Choroid plexus epithelial cell (primary cell): ENCODE measurements at places on chromosomes 5 and 9.

- peak; percentile 35 for DNase-seq
Measured at GRCh38 chr5:139131921-139132432, 66.2 kb downstream of the SIL1 start.

DNA sequence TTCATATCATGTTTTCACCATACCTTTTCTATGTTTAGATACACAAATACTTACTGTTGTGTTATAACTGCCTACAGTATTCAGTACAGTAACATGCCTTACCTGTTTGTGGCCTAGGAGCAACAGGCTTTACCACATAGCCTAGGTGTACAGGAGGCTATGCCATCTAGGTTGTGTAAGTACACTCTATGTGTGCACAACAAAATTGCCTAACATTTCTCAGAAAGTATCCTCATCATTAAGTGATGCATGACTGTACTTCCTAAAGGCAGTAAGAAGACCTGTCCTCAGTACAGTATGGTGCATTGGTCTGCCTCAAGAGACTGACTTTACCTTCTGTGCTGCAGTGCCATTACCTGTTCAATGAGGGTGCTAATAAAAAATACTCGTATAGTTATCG lies 7.9 kb downstream of the TXN start:
- peak; percentile 26 for DNase-seq

DNA sequence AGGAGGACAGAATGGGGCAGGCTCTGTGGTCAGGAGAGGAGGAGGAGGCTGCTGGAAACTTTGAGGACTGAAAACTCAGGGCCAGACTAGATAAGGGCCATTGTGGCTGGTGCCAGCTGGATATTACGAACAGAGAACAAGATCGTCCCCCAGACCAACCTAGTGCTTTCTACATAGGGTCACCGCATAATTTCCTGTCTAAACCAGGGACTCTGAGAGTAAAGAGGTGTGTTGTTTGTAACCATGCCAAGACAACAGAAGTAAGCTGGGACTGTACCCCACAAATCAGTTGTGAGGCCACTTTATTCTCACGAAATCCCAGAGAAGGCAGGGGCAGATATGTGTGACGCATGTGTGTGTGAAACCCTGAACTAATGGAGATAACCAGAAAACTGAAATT lies 20.3 kb upstream of the GFPT2 start:
- DNase-seq: no peak

- DNase-seq: no peak
Measured at GRCh38 chr5:174283211-174284005, 237.9 kb downstream of the NSG2 start.

DNA sequence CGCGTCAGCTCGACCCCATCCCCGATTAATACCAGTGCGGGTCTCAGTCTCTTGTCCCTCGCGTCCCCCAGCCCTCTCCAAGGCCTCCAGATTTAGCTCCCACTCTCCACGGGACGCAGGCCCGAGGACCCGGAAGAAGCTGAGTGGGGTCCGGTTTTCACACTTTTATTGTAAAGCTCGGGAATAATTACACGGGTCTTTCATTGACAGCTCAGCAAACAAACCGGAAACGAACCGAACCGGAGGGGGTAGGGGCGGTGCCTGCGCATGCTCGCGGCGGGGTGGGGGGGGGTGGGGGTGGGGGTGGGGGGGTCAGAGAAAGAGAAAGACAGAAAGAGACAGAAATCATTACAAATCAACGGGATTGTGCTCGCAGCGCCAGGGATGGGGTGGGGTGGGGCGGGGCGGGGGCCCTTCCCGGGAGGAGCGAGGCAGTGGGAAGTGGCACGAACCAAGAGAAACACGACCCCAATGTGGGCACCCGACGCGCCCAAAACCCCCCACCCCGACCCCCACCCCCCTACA lies 27.9 kb downstream of the PCDH1 start:
- peak; percentile 61 for DNase-seq

DNA sequence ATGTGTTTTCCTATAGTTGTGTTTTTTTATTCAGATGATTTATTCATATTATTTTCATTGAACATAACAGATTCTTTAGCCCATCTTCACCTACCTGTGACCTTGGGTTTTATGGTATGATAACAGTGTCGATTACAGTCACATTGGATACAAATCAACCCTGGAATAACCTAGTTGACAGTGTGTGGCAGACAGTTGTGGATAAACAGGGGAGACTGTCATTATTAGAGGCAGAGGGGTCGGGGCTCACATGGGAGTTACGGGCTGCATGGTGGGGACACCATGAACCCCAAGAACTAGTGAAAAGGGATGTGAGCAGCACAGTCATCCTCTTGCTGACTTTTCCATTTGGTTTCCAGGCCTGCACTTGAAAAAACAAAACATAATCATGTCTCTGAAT lies 29.9 kb upstream of the MAP1B start:
- DNase-seq: no peak

GRCh38 chr9:4997631-4998030 lies 12.6 kb downstream of the JAK2 start:
- no peak for DNase-seq

DNA sequence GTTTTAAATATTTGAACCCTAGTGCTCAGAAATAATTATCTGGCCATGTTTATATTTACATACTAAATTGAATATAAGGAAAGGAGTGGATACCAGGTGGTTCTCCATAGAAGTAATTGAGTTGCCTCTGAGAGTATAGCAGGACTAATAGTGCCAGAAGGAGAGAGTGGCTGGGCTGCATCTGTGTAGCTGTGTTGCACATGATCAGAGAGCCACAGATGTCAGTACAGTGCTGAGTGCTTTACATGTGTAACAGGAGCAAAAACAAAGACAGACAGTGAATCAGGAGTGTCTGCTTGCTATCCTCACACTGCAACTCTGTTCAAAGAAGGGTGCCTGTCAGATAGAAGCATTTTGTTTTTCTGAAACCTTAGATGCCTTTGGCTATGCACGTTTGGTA lies 353.9 kb upstream of the PAPPA start:
- peak; percentile 16 for DNase-seq

DNA sequence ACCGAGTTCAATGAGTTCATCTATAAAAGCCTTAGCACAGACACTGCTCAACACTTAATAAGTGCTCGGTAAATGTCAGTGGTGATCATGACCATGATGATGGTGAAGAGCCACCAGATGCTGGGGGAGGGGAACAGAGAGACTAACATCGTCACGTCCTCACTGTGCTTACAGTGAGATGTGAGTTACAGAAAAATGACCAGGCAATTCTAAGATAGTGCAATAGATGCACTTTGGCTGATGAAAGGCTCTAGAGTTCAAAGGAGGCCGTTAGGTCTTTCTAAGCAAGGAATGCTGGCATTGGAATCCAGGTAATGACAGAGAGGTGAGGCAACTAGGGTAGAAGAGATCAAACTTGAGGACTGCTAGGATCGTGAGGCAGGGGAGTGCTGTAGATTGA lies 36.7 kb downstream of the ARL15 start:
- no peak for DNase-seq

DNA sequence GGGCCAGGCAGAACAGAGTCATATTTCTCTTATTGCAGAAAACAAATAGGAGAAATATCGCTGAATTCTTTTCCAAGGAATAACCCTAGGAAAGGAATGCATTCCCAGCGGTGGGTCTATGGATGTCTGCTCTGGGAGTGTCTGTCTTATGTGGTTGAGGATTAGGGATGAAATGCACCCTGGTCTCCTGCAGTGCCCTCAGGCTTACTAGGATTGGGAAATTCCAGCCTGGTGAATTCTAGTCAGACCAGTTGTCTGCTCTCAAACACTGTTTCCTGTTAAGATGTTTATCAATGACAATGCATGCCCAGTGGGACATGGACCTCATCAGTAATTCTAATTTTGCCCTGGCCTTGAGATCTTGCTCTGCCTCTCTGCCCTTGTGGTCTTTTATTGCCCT lies 136.1 kb upstream of the ELAVL2 start:
- DNase-seq: no peak

DNA sequence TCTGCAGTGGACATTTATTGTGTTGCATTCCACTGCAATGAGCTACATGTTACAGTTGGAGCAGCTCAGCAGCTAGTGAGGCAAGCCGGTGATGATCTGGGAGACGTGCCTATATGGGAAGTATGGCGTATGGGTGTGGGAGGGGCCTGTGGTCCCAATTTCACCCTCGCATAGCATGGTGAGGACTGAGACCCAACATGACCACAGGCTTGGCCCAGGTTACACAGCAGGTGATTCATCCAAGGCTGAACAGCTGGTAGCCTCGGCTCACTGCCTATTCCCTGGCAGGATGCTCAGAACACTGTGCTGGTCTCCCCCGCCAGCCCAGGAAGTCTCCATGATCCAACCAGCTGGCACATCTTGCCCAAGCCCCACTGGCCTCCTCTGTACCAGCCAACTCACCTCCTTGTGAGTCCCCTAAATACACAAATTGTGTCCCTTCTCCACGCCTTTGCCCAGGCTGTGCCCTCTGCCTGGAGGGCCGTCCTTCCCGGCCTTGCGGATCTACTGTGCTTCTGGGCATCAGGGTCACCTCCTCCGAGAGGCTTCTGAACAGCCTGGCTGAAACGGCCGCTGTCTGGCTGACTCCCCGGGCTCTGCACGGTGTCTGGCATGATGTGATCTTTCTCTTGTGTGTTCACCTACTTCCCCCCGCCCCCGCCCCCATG lies 81.4 kb downstream of the NSUN2 start:
- DNase-seq: no peak

DNA sequence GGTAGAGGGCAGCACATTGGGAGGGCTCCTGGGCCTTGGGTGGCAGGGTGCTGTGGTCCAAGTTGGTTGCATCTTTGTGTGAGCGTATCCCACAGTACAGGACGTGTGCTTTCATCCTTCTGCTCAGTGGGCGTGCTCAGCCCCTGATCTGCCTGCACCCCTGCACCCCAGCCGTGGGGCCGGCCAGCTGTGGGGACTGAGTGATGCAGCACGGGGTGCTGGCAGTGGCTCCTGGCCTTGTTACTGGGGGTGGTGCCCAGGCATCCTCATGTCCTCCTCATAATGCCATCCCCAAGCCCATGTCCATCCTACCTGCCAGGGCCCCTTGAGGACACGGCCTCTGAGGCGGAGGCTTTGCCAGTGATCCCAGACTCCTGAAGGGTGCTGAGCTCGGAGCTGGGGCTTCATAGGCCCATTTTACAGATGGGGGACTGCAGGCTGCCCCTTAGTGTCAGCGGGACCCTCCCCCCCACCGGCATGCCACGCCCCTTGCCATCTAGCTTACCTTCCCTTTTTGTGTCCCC lies 100.7 kb downstream of the PHF2 start:
- no peak for DNase-seq

DNA sequence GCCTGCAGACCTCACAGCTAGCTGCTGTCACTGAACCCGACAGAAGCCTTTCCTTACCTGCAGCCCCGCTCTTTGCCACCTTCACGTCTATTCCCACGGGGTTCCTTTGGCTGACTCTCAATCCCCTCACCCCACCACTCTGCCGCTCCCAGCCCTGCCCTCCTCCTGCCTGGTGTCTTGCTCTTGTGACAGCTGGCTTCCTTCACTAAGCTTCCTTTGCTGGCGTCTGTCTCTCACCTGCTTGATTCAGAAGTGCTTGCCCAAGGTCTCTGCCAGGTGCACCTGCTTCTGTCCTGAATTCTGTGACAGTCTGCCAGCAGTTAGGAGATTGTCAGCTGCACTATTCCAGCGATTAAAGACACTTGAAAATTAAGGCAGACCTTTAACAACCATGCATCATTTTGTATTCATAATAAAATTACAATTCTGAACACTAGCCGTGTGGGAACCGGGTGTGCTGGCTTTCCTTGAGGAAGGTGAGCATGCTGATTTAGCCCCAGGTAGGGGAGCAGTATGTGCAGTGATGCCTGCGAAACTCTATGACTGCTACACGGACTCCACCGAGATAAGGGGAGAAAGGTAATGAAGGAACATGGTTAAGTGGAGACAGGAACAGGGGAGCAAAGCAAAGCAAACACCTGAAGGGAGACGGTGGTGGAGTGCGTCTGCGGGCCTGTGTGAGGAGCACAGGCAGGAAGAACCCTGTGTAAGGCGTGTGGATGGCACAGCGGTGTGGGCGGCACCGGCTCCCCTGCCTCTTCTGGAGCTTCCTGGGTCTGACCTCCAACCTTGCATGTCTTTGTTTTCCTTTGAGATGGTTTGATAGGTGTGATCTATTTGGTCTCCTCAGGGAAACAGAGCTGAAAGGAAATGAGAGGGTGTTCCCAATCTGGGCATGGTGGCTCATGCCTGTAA lies 80.1 kb upstream of the CACNA1B start:
- no peak for DNase-seq

- DNase-seq: no peak
Measured at GRCh38 chr9:126703002-126703865, 89.5 kb downstream of the LMX1B start.

GRCh38 chr5:10421896-10422691 lies 19.6 kb upstream of the ROPN1L start:
- DNase-seq: no peak

DNA sequence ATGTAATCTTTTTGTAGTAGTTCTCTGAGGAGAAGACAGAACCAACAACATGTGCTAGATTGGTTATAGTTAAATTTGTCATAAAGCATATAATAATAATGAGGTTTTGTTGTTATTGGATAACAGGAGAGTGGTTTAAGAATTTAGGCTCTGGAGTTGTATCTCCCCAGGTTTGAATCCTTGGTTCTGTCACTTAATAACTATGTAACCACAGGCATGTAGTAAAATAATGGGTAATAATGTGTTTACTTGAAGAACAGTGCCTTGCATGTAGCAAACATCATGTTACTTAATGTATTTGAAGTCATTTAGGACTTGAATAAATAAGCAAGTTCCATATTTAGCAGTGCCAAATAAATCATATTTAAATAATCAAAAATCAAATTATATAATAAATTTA lies 55.8 kb downstream of the NSD1 start:
- peak; percentile 56 for DNase-seq

- no peak for DNase-seq
Measured at GRCh38 chr5:129447968-129448367, 12.1 kb upstream of the ADAMTS19 start.

DNA sequence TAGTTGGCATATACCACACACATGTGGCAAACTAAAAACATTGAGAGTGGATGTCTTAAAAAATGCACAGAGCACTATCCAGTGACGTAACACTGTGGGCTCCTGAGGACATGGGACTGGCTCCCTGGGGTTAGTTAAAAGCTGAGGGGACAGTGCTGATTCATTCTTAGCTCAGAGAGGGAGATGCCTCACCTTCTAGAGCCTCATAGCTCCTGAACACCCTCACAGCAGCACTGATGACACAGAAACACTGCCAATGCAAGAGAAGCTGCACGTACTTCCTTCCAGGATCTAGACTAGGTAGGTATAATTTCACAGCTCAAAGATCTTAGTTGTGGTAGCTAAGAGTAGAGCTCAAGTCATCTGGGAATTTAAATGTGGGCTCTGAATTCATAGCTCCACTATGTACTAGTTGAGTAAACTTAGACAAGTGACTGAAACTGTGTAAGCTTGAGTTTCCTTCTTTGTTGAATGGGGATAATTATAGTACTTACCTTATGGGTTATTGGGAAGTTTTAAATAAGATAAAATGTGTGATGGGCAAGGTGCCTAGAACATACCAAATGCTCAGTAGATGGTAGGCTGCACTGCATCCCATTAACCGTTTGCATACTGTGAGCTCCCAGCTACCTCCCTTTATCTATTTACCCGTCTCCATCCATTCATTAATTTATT lies 279.9 kb downstream of the ASTN2 start:
- no peak for DNase-seq

GRCh38 chr5:153661897-153662296 lies 171.4 kb downstream of the GRIA1 start:
- no peak for DNase-seq

- DNase-seq: no peak
Measured at GRCh38 chr5:86646671-86647070, 28.9 kb downstream of the COX7C start.
